ENCODE measurements at places on chromosomes 13 and 19. TPM values are rescaled to one million over a fixed set of nuclear protein-coding genes. Genes with fewer than 3 reads are reported as not detected.

DNA sequence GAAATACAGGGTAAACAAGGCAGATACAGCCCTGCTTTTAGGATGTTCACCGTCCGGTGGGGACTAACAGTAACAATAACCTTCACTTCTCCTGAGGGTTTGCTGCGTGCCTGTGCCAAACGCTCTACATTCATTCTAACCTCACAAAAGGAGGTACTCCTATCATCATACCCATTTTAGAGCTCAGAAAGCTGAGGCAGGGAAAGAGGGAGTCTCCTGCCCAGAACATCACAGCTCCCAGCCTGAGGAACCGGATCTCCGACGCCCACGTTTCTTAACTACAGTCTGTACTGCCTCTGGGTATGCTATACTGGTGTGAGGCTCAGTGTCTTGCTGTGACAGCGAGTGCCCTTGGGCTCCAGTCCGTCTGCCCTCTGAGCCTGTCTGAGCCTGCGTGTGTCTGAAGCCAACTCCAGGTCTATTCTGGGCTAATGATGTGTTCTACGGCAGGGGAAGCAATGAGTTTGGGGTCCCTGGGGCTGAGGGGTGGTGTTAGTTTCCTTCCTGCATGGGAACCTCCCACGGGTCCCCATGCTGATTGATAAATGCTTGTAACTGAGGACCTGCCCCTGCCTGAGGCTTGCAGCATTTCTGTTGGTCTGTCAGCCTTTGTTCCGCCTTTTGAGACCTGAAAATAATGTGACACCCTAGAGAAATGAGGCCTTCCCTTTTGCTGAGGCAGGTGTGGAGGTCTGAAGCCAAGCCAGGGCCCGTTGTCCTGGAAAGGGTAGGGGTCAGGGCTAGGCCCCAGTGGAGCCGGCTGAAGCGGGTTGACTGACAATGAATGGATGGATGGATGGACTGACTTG is 4.9 kb downstream of the LIPE start:
- DNase-seq = no peak

- DNase-seq = no peak
These were observed 702.3 kb downstream of the DIAPH3 start for GRCh38 chr13:59461411-59461810.

DNA sequence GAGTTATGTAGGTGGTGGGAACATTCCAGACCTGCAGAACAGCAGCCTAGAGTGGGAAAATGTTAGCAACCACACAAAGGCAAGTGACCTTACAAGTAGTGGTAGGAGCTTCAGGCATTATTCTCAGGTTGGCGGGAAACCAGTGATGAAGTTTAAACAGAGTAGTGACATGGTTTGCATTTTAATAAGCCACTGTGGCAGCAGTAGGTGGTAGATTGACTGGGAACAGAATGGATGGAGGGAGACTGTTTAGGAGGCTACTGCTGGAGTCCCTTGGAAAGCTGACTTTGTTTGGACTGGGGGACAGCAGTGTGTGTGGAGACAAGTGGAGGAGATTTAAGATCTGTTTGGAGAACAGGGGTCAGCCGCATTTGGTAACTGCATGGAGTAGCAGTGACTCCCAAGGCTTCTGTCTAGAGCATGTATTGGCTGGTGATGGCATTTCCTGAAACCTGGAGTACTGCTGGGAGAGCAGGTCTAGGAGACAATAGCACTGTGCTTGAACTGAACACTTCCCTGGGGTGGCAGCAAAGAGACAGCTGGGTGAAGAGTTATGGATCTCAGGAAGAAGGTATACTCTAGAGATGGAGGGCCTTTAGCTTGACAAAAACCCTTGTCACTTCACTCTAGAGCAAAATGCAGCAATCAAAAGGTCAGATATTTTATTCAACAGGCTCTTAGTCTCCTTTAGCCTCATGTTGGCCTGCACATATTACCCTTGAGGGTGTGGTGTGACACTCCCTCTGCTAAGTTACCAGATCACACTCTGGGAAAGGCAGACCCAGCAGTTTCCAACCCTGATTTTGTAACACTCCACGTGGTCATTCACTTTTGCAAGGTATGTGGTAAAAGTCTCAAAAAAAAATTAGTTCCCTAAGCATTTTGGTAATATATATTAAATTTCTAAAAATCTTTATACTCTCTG is 70.3 kb downstream of the DHRS12 start:
- peak; percentile 78 for DNase-seq

DNA sequence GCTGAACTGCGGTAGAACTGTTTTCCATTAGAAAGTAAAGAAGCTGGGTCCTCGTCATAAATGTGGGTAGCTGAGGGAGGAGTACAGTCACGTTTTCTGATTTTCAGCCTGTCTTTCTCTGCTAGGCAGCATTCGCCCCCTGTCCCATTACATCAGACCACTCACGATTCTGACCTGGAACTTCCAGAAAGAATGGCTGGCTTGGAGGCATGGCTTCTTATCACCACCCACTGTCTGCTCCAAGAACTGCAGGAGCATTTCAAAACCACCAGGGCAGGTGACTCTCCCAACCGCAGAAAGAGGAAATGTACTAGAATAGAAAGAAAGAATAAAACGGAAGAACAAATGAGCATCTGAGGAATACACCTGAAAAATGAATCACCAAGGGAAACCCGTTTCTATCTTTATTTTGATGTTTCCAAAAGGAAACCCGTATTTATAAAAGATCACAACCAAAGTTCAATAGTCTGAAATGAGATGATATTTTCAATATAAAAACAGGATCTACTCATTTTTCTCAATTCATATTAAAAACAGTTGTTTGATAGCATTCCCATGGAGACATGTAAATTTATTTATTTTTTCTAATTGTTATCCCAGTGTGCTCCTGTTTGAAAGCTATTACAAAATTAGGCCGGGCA is 22.1 kb upstream of the POMP start:
- no peak for DNase-seq

- DNase-seq = no peak
These were observed 659.8 kb upstream of the GPC6 start for GRCh38 chr13:92566767-92567166.

DNA sequence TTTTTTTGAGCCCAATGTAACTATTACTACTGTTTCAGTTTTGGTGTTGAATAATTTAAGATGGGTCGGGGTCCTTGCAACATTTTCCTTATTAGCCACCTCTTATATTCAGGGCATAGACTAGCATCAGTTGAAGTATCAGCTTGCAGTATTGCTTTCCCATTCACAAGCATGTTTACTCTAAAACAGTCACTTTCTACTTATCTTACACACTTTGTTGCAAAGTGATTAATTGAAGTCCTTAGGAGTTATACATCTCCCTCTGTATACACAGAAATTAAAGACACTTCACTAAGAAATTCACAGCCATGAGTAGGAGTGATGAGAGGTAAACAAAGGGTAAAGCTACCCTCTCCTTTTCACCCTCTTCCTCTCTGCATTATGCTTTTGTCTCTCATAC is 27.6 kb downstream of the SLAIN1 start:
- no peak for DNase-seq

GRCh38 chr13:100824366-100824765 is 149.8 kb upstream of the TMTC4 start:
- no peak for DNase-seq

DNA sequence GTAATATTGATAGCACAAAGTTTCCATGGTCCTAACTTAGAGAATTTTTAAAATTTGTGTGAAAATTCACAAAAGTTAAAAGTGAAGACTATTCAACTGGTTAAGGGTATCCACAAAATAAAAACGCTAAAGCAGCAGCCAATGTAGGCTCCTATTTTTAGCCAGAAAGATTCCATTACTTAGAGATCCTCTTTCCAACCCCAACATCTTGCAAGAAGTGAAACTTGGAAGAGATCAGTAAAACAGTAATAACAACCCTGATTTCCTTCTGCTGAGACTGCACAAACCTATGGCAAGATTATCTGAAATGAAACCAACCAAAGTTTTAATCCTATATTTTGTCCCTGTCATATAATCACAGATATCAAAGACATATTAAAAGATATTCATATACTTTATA is 8.5 kb downstream of the TBC1D4 start:
- no peak for DNase-seq

Gene KANK3
- 36.0 TPM for total RNA-seq

Gene MYO1F
- total RNA-seq = 19.1 TPM

GRCh38 chr13:97715763-97716162 is 237.7 kb upstream of the IPO5 start:
- no peak for DNase-seq

DNA sequence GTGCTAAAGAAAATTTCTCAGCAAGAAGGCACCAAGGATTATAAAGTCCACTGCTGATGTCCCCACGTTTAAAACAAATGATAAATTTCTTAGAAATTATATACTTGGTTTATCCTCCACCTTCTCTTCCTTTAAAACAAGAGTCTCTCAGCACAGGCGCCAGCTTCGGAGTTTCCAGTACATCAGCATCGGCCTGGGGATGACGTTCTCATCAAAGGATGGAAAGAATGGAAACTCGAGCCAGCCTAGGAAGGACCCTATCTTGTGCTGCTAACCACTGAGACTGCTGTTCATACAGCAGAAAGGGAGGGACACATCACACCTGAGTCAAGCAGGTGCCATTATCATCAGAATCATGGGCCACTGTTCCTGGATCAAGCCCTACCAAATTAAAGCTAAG is 29.8 kb upstream of the ZNF83 start:
- no peak for DNase-seq

Gene ZNF776
- total RNA-seq = 17.0 TPM

DNA sequence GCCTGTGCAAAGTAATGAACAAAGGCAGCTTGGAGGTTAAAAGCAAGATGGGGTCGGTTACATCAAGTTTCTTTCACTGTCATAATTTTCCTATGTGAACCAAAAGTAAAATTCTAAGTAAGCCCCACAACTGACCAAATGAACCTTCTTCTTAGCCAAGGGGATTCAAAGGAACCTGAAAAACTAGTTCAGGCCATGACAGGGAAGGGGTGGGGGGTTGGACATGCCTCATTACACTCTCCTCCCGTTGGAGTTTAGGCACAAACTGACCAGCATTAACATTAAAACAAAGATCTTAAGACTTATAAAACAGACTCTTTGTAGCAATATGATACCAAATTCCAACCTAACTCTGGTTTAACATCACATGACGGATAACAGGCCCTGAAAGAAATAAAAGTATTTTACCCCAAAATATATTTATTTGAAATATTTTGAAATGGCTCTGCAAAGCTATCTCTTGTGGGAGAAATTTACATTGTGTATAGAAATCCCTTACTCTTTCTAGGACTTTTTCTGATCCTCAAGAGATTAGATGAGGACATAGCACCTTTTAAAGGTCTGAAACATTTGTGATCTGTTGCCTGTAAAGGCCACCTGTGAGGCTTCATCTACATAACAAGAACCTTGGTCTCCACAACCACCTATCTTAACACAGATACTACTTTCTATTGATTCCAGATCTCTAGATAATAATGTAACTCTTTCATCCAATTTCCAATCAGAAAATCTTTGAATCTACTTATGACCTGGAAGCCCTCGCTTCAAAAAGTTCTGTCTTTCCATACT is 1829.0 kb upstream of the MIR17HG start:
- DNase-seq = no peak

Gene SIGLEC10
- 2.9 TPM for total RNA-seq

Gene ZNF790
- total RNA-seq = 7.5 TPM

DNA sequence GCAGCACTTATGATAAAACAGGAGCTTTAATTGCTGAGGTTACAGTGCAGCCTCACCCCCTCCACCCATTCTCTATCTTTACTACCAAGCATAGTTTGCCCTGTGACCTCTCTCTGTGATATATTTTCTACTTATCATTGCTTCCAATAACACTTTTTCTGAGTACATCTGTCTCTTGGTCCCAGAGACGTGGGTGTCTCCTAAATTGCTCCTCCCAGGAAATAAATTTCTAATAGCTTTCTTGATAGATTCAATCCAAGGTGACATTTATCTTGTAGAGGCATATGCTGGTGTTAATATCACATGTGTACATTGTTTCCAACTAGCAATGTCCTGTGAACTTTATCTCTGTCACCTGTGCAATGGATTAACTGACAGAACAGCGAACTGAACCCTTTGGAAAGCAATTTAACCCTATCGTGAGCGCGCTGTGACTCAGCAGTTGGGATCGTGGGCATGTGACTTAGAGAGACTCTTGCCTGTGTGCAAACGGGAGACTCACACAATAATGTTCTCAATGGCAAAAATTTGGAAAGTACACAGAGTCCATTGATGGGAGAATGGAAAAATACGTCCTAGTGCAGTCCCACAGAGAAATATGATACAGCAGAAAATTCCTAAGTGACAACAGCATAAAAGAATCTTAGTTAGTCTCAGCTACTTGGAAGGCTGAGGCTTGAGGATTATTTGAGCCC is 7.0 kb upstream of the MAP2K2 start:
- no peak for DNase-seq

GRCh38 chr13:30851697-30852096 is 54.4 kb upstream of the MEDAG start:
- DNase-seq = no peak

Gene GNG8
- not detected for total RNA-seq

- peak; percentile 60 for DNase-seq
These were observed 79.3 kb upstream of the TEX29 start for GRCh38 chr13:111241006-111241755.

Gene ZNF69
- total RNA-seq = 8.2 TPM

GRCh38 chr13:94988654-94989053 is 276.3 kb upstream of the SOX21 start:
- no peak for DNase-seq

GRCh38 chr13:47594833-47595232 is 406.2 kb downstream of the SUCLA2 start:
- no peak for DNase-seq

DNA sequence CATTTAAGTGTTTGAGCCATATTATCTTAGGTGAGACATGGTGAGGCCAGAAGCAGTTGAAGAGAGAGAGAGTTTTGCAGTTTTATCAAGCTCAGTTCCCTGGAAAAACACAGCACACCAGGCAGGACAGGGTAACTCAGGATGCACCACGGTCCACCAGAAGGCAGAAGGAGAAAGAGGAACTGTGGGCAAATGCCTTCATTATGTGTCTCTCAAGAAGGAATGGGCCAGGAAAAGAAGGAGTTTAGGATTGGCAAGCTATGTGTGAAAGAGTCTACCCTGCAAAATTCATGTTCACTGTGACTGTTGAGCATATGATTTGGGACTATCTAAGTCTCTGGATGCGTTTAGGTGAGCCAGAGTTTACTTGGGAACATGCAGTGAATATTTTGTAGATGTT is 934.5 kb upstream of the MIR17HG start:
- no peak for DNase-seq

DNA sequence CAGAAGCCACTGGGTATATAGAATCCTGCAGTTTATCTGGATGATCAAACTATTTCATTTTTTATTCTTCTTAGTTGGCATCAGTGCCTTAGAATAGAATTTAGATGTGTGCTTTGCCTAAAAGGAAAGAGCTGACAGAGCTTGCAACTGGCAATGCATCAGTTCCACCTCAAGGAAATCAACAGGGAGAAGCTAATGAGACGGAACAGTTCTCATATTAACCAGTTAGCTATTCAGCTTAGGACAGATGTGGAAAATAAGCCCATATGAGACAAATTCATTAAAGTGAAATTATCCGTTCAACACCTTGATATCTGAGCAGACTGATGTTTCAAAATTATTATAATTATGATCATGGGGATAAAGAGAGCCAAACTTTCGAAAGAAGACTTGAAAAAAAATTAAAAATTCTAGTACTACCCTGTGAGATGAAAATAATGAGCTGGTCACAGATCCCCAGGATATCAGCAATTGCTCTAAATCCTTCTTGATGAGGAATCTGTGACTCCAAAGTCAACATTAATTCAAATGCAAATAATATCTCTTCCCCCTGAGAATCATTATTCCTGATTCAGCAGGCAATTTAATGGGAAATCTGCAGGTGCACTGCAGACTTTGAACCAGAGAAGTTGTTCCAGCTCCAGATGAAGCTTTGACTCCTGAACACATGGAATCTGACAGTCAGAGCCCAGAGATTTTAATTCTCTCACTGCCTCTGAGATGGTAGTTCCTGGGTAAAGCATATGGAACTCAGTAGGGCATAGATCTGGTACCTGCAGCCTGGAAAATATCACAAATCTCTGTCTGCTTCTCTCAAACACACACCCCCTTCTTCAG is 486.8 kb downstream of the FOXO1 start:
- no peak for DNase-seq
